A172 (cell line): ENCODE measurements at places on chromosomes 1 and 21.
A peak's percentile ranks its signal among the peaks of the same experiment; 100 is the strongest.

GRCh38 chr1:39061951-39062350 is 35.8 kb downstream of the NDUFS5 start:
- no peak for DNase-seq

GRCh38 chr1:226654668-226655055 is 84.4 kb downstream of the ITPKB start:
- DNase-seq = no peak

DNA sequence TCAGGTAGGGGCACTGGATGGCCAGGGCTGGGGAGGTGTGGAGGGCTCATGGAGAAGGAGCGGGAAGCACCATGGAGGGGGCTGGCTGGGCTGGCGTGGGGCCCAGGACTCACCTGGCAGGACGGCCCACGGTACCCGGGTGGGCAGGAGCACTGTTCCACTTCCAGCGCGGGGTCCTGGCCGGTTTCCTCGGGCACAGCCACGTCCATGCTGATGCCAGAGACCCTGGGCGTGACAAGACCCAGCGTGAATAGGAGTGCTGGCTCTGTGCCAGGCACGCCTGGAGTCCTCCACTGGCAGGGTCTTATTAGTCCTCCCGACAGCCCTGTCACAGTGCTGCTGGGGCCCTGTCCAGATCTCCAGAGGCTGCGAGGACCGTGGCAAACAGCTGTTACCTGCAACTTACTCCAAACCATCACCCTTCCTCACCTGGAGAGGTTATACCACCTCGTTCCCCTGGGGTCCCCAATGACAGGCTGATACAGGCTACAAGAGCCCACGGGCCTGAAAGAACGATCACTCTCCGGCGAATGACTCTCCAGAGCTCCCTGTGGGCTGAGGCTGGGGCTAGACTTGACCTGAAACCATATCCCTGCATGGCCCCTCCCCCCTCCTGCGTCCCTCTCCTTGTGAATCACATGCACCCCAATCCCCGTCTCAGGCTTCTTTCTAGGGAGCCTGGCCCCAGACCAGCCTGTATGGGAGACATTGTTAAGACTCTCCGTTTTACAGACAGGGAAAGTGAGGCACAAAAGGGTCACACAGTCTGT is 62.1 kb downstream of the HSPG2 start:
- DNase-seq = no peak

DNA sequence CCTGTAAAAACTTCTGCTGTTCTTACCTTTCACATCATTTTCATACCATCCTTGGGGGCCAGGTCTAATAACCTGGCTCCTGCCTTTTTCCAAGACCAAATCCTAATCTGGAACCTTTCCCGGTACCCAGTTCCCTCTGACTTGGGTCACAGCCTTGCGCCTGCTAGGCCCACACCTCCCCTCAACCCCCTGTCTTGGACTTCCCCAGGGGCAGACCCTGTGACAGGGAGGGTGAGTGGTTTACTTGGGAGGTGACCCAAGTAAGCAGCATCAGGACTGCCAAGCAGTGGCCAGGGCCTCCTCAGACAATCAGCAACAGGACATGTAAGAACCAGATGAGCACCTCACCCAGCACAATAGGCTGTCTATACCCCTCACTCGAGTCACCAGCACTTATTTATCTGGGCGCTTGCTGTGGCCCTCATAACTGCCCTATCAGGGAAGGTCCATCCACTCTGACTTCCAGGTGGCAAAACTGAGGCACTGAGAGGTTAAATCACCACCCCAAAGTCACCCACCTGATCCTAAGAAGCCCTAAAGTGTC is 124.7 kb downstream of the MATN1 start:
- DNase-seq = no peak

GRCh38 chr1:236809148-236809547 is 14.1 kb downstream of the MTR start:
- no peak for DNase-seq

DNA sequence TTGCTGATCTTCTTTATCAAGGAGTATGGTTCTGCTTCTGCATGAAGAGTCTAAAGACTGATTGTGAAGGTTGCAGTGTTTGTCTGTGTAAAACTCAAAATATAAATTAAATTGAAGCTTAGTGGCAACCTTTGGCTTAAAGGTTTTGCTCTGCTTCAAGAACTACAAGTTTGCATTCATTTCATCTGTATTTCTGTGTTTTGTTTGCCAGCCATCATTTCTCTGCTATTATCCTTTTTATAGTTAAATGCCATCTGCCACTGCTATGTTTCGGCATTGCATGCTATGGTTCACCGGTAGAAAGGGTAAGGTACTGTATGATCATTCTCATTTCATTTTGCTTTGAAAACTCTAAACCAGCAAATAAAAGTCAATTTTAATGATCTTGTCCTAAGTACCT is 52.9 kb downstream of the OSBPL9 start:
- DNase-seq = no peak

DNA sequence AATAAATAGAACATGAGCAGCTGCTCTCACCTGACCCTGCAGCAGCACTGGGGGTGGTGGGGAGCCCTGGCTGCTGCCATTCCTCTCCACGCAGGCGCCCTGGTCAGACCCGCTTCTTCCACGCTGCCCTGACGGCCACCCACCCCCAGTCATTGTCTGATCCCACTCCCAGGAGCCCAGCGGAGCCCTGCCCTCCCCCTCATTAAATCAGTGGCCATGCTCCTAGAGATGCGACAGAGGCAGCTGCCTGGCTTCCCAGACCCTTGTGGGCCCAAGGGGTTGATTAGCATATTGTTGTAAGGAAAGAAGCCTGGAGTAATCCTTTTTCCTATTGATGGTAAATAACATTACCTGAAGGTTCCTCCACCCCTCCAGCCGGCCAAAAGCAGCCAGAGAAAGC is 301.5 kb downstream of the RRAGC start:
- no peak for DNase-seq

GRCh38 chr21:45393021-45393420 is 11.9 kb upstream of the COL18A1 start:
- DNase-seq = no peak

GRCh38 chr1:203828503-203828902 is 32.9 kb upstream of the SNRPE start:
- no peak for DNase-seq

- DNase-seq = no peak
Measured at GRCh38 chr1:14262637-14263036, 335.8 kb upstream of the KAZN start.

GRCh38 chr1:151711951-151712350 is 4.7 kb downstream of the CELF3 start:
- DNase-seq = no peak

GRCh38 chr21:26112127-26112742 is 58.3 kb downstream of the APP start:
- no peak for DNase-seq

GRCh38 chr1:191290441-191290840 is 812.8 kb upstream of the BRINP3 start:
- DNase-seq = no peak

- DNase-seq = no peak
Measured at GRCh38 chr21:40635391-40635790, 211.6 kb downstream of the DSCAM start.

DNA sequence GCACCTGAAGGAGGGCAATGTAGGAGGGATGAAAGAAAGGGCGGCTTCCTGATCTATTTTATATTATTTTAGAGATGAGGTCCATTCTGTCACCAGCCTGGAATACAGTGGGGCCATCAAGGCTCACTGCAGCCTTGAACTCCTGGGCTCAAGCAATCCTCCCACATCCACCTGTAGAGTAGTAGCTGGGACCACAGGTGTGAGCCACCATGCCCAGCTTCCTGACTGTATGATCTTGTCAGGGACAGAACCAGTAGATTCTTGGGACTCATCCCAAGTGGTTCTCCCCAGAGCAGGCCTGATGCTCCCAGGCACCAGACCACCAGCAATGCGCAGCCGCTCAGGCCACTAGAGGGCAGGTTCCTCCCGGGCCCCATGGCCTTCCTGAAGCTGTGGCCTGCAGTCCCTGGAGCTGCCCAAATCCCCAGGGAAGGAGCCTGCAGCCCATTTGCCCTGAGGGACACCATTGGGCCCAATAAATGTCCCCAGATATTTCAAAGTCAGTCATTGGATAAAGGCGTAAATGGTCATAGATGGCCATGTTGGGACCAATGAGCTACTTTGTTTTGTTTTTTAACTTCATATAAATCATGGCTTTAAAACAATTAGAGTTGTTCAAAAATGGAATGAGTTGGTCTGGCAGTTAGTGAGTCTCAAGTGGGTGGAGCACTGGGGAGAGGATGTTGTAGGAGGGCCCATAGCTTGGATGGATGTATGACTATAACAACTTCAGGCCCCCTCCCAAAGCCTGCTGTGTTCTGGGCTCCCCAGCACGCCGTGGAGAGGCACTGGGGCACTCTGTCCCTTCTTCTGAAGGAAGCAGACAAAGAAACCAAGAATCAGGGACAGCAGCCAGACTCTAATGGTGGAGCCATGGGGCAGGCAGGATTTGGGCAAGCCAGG is 44.7 kb upstream of the GOLT1A start:
- peak; percentile 70 for DNase-seq

GRCh38 chr1:201406831-201407406 is 7.8 kb upstream of the LAD1 start:
- no peak for DNase-seq

DNA sequence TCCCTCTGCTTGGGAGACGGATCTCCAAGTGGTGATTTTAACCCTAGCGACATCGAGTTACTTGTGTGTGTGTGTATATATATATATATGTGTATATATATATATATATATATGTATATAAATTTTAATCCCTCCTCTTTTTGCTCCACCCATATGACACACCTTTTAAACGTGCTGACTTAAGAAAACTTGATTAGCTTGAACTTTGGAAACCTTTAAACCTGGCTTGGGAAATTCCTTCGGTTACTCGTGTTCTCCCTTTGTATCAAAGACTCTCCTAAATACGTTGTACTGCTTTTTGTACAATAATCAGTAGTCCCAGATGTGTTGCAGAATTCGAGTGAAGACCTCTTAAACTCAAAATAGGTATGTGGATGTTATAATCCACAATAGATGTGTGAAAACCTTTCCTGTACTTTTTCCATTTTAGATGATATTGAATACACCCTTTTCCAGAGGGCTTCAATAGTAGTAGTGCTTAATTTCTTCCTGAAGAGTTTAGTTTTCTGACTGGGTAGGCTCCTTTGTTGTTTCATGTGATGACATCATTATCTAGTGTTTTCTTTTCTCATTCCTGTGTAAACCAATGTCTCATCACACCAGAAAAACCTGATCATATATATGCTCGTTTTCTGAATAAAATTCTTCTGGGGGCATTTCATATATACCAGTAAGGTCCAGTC is 1.4 kb downstream of the RNF11 start:
- no peak for DNase-seq

GRCh38 chr1:4176841-4177240 is 276.8 kb upstream of the C1orf174 start:
- DNase-seq = no peak

GRCh38 chr1:33802268-33802667 is 61.6 kb upstream of the HMGB4 start:
- DNase-seq = no peak

- DNase-seq = peak; percentile 30
Measured at GRCh38 chr1:187244623-187245022, 415.9 kb downstream of the PLA2G4A start.

- no peak for DNase-seq
Measured at GRCh38 chr21:39712976-39713375, 32.0 kb upstream of the IGSF5 start.

DNA sequence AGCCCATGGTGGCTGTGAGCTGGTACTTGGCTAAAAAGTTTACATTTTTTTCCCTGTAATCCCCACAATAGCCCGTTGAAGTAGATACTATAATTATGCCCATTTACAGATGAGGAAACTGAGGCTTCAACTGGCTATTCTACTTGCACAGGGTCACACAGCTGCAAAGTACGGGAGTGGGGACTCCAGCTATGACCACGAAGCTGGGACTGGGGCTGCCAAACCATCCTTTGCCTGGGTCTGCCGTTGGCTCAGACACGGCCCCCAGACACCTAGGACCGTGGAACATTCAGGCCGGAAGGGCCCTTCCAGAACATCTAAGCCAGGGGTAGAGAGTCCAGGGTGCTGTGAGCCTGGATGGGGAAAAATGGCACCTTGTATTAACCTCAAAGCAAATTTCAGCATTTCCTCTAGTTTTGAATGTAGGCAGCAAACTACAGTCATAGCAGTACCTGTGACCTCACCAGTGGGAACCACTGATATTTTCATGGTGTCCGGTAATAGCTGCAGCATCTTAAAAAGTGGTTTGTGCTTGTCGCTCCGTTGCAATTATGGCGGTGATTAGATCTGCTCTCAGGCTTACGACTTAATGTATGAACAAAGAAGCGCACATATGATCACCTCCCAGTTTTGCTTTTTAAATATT is 4.3 kb downstream of the TP73 start:
- no peak for DNase-seq

GRCh38 chr1:203666609-203667008 is 40.0 kb downstream of the ATP2B4 start:
- DNase-seq = no peak

DNA sequence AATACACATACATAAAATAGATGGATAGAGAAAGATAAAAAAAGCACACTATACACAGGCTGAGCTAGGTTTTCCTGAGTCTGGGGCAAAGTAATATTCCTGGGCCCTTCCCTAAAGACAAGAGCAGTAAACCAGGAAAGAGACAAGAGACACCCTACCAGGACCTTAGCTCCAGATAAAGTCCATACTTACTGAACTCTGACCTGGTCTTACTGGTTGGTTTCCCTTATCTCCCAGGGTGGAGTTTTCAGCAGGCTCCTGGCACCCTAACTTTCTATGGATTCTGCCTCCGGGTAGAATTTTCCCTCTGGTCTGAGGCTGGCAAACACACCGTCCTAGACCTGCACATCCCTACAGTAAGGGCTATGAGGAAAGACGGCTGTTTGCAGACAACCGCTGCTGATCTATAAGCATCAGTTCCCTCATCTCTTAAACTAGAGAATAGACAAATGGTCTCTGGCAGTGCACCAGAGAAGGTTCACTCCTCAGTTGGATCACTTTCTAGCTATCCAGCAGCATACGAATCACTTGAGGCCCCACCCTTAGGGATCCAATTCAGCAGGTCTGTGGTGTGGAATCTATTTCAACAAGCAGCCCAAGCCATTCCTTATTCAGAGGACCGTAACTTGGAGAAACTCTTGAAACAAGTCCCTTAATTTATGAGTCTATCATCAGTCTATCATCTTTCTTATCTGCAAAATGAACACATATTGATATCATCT is 52.0 kb downstream of the ARHGEF11 start:
- DNase-seq = no peak

DNA sequence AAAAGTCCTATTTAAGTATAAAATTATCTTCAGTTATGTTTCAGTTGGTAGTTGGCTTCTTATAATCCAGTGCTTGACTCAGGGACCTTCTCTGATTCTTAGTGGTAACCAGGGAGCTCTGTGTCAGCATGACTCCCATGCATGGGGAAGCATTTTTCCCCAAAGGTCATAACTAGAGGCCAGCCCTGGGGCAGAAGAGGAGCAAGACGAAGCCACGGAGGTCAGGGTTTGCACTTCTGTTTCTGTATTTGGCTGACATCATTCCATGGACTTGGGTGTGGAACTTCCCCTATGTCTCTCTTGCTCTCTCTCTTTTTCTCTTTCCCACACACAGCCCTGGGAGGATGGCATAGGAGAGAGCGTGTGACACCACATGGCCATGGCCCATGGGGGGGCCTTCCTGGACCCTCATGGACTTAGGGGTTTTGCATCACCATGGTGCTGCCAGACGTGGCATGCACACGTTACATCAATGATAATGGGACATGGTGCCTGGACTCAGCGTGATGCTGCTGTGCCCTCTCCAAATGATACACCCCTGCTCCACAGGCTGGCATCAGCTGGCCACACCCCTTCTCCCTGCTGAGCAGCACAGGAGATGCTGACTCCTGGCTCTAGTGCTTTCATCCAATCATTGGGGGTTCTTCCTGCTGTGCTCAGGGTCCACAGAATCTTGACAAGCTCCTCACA is 260.5 kb downstream of the KCNJ6 start:
- DNase-seq = no peak

- peak; percentile 14 for DNase-seq
Measured at GRCh38 chr1:110056776-110057175, 13.7 kb downstream of the ALX3 start.
